ENCODE measurements at places on chromosomes 2 and 18. TPM values are rescaled to one million over a fixed set of nuclear protein-coding genes. Genes with fewer than 3 reads are reported as not detected.

The CHRNG gene
- not detected for total RNA-seq

GRCh38 chr2:70806013-70806412 is 14.4 kb downstream of the CLEC4F start:
- no peak for DNase-seq

The ERMN gene
- 0.06 TPM for total RNA-seq

DNA sequence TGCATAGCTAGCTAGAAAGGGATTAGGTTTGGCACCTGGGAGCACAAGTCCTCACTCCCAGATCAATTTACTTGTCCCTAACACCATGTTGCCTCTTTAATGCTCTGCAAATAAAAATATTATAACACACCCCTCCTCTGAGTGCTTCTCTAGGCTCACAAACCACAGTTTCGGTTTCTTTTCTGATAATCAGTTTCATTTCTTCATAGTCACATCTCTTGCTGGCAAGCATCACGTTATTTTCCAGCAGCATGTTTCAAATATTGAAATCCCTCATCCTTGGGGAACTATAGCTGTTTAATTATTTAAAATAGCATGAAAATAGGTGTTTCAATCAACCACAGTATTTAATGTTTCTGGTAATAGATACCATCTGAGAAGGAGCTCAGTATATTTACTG is 13.9 kb upstream of the SMCHD1 start:
- DNase-seq = no peak

The HNMT gene
- not detected for total RNA-seq

- DNase-seq = peak; percentile 85
These were observed 49.9 kb downstream of the ALPK2 start for GRCh38 chr18:58578835-58579560.

All from HT1080 (cell line).